ENCODE measurements at places on chromosomes 1 and 21.

- DNase-seq: no peak
Observed at GRCh38 chr1:6294080-6294889, 33.4 kb upstream of the GPR153 start.

DNA sequence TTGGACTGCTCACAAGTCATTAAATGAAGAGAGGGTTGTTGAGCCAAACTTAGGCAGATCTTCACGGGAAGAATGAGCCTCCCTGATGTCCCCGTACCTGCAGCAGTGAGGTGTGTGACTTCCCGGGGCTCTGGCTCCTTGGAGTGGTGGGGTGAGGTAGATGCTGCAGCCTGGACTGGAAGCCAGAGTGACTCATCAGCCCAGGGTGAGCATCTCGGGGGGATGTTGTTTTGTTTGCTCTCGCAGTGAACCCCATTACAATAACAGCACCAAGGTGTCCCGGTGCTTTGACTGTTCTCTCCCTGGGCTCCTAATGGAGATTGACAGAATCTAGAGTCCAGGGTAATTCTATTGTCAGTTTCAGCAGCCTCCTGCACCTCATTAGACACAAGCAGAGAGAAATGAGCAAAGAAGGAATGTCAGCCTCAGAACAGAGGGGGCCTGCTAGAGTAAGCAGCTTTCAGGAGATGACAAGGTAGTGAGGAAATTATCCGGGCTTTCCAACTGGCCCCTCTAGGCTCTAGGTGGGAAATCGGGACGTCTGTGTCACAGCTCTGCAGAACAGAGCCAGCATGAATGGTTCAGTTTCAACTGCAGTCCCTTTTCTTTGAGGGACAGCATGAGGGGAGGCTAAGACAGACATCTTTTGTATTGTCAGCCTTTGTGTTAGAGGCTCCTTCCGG, 36.0 kb upstream of the LRRN2 start:
- DNase-seq: no peak

DNA sequence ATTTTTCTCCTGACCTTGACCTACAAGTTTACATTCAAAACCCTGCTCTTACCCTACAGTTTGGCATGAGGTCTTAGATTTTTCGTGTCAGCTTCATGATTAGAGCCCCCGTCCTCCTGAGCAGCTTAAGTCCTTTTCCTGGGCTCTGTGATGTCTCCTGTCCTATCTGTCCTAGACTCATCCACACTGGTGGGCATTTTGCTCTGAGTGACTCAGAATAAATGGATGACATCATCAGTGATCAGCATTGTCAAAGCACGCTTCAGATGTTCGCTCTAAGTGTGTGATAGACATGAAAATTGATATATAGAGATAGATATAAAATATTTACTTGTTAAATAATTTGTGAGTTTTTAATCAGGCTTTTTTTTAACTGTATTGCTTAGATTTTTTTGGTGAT, 21.8 kb downstream of the RGS13 start:
- no peak for DNase-seq

GRCh38 chr1:4611563-4612341, 42.7 kb upstream of the AJAP1 start:
- no peak for DNase-seq

DNA sequence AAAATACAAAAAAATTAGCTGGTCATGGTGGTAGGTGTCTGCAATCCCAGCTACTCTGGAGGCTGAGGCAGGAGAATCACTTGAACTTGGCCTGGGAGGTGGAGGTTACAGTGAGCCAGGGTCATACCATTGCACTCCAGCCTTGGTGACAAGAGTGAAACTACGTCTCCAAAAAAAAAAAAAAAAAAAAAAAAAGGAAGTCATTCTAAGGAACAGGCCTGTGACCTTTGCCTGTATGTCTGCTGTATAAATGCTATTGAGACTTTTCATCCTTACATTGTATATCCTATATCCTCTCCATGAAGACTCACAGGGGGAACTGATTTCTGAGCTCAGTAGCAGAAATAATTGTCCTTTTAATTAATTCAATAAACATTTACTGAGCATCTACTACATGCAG, 7.5 kb upstream of the CTPS1 start:
- DNase-seq: no peak

DNA sequence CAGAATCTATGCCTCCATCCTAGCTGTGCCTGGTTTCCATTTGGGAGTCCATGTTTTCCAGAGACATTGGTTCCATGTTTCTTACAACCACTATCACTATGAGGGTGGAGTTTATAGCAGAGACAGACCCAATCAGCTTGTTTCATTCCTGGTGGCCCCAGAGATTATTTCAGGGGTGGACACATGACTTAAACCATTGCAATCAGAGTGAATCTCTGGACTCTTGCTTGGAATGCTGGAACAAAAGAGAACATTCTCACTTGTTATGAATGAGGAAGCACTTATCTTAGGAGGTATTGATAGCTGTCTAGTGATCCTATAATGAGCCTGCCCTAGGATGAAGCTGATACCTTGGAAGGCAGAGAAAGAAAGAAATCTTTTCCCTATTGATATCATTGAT, 250.3 kb downstream of the ATG4C start:
- no peak for DNase-seq

GRCh38 chr1:221366495-221367110, 375.3 kb downstream of the DUSP10 start:
- no peak for DNase-seq

- DNase-seq: no peak
Observed at GRCh38 chr1:34784751-34785221, 3.8 kb downstream of the GJB3 start.

GRCh38 chr21:26070822-26071425, 99.6 kb downstream of the APP start:
- DNase-seq: no peak

- DNase-seq: no peak
Observed at GRCh38 chr1:191831572-191831971, 326.7 kb upstream of the RGS18 start.

Data from activated CD4-positive, CD25-positive, alpha-beta regulatory T cell treated with anti-CD3 and anti-CD28 coated beads, Interleukin-2, amount 50 U/mL, for 16 hours (primary cell).